Brain (organoid and tissue), 16 donors: ENCODE measurements at places on chromosomes 3 and 15.
A peak's percentile ranks its signal among the peaks of the same experiment; 100 is the strongest.

- no peak for DNase-seq
Observed at GRCh38 chr15:64249883-64250575, 87.2 kb upstream of the PPIB start.

GRCh38 chr3:49006408-49007067 lies 653 bp upstream of the WDR6 start:
- peak; percentile 55 for DNase-seq

- DNase-seq: no peak
Observed at GRCh38 chr15:28044121-28044672, 54.9 kb downstream of the OCA2 start.

GRCh38 chr3:143135150-143135549 lies 15.6 kb downstream of the CHST2 start:
- no peak for DNase-seq

- no peak for DNase-seq
Observed at GRCh38 chr15:63605816-63606215, 8.6 kb downstream of the FBXL22 start.

GRCh38 chr3:119815716-119816115 lies 33.8 kb downstream of the NR1I2 start:
- no peak for DNase-seq

GRCh38 chr3:67460841-67461510 lies 193.4 kb downstream of the SUCLG2 start:
- no peak for DNase-seq

DNA sequence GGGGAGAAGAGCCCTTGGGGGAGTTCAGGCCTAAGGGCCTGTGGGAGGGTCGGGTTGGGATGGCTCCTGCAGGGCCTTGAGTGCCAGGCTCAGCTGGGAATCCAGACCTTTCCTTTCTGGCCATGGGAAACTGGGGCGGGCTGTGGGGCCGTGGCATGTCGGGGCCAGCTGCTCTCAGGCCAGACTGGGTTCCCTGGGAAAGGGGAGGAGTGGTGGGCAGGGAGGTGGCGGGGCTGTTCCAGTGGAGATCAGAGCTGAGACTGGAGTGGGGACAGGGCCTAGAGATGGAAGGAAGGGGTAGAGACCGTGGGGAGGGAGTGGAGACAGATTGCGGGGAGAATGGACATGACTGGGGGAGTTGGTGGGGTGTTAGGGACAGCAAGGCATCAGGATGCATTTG lies 20.3 kb downstream of the FBLN2 start:
- no peak for DNase-seq

DNA sequence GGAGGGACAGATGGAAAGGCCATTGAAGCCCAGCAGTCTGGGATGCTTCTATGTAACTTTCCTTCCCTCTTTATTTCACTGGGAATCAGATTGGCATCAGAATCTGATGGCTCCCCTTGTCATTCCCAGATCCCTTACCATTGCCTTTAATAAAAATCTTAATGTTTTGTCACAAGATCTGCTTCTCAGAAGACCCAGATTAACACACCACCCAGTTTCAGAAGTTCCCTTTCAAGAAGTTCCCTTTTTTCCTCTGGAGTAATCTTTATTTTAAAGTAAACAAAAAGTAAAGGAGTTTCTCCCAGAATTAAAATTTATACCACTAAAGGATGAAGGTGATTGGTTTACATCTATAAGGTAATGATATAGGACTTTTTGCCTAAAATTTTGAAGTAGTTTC lies 76.4 kb downstream of the UBR1 start:
- no peak for DNase-seq

DNA sequence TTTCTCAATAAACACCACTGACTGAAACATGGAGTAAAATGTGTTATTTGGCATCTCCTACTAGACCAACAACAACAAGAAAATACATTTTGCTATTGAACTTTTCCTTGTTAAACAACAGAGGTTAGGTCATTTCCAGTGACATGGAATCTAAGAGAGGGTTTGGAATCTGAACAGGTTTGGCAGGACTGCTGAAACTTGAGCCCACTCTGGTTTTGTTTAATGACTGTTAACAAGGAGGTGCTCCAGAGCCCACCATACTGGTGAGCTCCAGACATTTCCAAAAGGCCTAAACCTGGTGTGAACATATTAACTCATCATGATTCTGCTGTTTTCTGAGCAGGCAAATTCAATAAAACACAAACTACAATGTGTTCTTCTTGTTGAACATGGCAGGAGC lies 330.7 kb upstream of the TRIM42 start:
- no peak for DNase-seq

GRCh38 chr15:37576952-37577351 lies 357.5 kb upstream of the TMCO5A start:
- no peak for DNase-seq
